ENCODE measurements at places on chromosomes 11 and 22. TPM values are rescaled to one million over a fixed set of nuclear protein-coding genes. Genes with fewer than 3 reads are reported as not detected.

Gene OR10A2
- not detected for total RNA-seq

Gene OR6Q1
- not detected for total RNA-seq

Gene OR6A2
- 0.22 TPM for total RNA-seq

Gene RBMXL2
- total RNA-seq = 0.12 TPM

Gene OR52H1
- not detected for total RNA-seq

Gene OR4C6
- total RNA-seq = not detected

DNA sequence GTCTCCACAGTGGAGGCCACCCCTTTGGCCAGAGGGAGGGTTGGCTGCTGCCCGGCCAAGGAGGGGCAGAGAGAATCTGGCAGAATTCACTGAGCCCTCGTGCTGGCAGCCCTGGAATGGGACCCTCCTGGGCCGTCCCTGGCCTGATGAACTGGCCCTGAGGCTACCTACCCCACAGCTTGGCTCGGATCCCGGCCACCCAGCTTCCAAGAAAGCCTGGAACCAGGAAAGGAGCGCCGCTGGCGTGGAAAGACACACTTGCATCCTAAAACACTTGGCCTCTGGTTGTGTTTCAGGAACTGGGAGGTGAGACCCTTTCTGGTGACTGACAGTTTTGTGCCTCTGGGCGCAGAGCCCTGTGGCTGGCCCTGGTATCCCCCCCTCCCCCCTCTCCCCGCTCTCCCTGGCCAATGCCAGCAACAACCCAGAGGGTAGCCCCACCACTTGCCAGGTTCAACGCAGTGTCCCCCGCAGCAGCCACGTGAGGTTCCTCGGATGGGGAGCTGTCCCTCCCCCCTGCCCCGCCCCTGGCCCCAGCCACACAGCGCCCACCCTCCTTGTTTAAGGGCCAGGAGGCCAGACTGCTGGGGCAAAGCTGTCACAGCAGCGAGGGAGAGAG, 693 bp downstream of the NFAM1 start:
- no peak for DNase-seq

- no peak for DNase-seq
These were observed 24.9 kb downstream of the NADSYN1 start for GRCh38 chr11:71477641-71478527.

- DNase-seq = no peak
These were observed 760 bp upstream of the CELSR1 start for GRCh38 chr22:46537946-46538813.

- DNase-seq = no peak
These were observed 9.4 kb downstream of the SIGIRR start for GRCh38 chr11:405323-405953.

GRCh38 chr11:64533501-64533900, 57.5 kb upstream of the SLC22A12 start:
- no peak for DNase-seq

DNA sequence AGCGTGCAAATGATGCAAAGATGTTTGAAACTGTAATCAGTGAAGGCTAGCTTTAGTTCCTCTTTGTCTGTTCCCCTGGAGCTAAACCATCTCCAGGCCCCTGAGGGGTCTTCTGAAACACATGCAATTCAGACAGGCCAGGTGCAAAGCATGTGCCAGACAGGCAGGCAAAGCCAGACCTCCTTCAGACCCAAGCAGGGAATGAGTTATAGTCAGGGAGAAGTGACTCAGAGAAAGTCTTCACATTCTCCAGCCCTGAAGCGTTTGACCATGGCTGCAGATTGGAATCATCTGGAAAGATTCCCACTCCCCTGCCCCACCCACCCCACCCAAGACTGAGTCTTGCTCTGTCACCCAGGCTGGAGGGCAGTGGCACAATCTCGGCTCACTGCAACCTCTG, 187.0 kb upstream of the ISX start:
- no peak for DNase-seq

- DNase-seq = no peak
These were observed 29.0 kb downstream of the MMP13 start for GRCh38 chr11:102926517-102926916.

DNA sequence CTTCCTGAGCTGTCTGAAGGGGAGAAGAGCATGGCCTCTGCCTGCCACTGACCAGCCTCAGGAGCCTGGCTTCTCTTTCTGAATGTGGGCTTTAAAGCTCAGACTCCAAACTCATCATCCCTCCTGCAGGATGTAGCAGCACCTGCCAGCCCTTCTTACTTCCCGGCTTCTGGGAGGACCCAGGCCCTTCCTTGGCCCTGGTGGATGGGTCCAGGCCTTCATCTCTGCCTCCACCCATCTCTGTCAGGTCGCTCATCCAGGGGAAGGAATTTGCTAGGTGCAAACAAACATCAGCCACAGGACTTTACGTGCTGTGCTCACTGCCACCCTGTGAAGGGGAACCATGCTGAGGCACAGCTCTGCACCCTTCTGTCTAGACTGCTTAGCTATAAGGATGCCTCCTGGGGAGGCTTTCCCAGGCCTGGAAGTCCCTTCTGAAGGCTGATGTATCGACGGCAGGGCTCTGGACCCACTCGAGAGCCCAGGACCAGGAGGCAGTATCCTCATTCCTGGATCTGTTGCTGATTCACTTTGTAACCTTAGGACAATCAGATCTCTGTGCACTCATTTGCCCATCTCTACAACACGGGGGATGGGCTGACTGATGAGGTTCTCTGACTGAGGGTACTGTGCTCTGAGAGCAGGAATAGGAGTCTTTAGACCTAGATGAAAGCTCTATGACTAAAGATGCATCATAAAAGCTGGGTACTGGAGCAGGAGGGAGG, 30.9 kb downstream of the USP35 start:
- no peak for DNase-seq

DNA sequence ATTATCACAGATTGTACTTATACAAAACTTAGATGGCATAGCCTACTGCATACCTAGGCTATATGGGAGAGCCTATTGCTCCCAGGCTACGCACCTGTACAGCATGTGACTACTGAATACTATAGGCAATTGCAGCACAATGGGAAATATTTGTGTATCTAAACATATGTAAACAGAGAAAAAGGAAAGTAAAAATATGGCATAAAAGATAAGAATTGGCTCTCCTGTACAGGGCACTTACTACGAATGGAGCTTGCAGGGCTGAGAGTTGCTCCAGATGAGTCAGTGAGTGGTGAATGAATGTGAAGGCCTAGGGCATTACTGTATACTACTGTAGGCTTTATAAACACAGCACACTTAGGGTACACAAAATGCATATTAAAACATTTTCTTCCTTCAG, 13.2 kb downstream of the APOL6 start:
- DNase-seq = no peak

- no peak for DNase-seq
These were observed 30.1 kb downstream of the RCN1 start for GRCh38 chr11:32121012-32121411.

DNA sequence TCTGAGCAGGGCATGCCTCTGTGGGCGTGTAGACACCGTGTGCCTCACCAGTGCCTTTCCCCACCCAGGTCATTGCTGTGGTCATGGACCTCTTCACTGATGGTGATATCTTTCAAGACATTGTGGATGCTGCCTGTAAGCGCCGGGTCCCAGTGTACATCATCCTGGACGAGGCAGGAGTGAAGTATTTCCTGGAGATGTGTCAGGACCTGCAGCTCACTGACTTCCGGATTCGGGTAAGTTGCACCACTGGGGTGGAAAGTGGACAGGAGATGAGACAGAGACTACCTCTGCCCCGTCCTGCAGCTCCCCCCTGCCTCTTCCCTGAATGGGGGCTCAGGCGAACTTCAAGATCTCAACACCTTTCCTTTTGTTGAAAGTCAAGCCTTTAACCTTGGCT, 24.3 kb downstream of the FAM83F start:
- DNase-seq = no peak
